ENCODE measurements at places on chromosomes 1 and 21.
A peak's percentile ranks its signal among the peaks of the same experiment; 100 is the strongest.

- DNase-seq = peak; percentile 16
- no peaks in the 10 kb centered on the region for H3K36me3 ChIP-seq
- no peak overlapping the region for H3K4me3 ChIP-seq
- no peaks in the 10 kb centered on the region for H3K4me1 ChIP-seq
- H3K27ac ChIP-seq = no peak overlapping the region
- no peaks in the 10 kb centered on the region for H3K27me3 ChIP-seq
Observed at GRCh38 chr21:45854690-45855247, 126.8 kb upstream of the COL6A1 start.

- peak overlapping the region; percentile 94 for H3K27ac ChIP-seq
- no peak for DNase-seq
- peak overlapping the region; percentile 78 for H3K4me3 ChIP-seq
- H3K36me3 ChIP-seq = peaks cover 10% of the 10 kb centered on the region
- no peaks in the 10 kb centered on the region for H3K4me1 ChIP-seq
Observed at GRCh38 chr1:42924851-42925760, 33.6 kb downstream of the SLC2A1 start.

- no peaks in the 10 kb centered on the region for H3K4me1 ChIP-seq
- H3K4me3 ChIP-seq = no peak overlapping the region
- no peak overlapping the region for H3K27ac ChIP-seq
- no peaks in the 10 kb centered on the region for H3K36me3 ChIP-seq
Observed at GRCh38 chr1:50858761-50859160, 101.3 kb downstream of the FAF1 start.

DNA sequence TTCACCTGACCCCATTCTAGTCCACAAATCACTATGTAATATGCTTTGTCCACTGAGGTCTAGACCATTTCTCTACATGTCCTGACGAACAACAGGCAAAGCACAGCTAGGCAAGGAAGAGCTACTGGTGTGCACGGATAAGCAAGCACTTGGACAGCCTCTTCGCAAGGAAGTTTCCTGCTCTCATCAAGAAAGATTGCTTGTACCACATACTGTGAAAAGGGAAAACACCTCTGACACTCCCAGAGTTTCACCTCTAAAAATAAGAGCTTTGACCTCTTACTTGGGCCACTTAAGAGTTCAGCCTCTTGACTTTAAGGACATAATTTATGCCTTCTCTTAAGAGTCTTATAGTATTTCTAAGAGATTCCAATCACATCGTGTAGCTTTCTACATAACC, 36.0 kb upstream of the LPAR3 start:
- H3K27ac ChIP-seq = no peak overlapping the region
- H3K4me1 ChIP-seq = no peaks in the 10 kb centered on the region
- no peaks in the 10 kb centered on the region for H3K27me3 ChIP-seq
- no peak overlapping the region for H3K4me3 ChIP-seq
- no peaks in the 10 kb centered on the region for H3K36me3 ChIP-seq

Measured in lung (tissue), 17 donors.